ENCODE measurements at places on chromosomes 12 and 14.

GRCh38 chr12:24894879-24895278 is 54.0 kb downstream of the BCAT1 start:
- DNase-seq, result no peak

- DNase-seq, result peak; percentile 71
These were observed 128.3 kb upstream of the FGD4 start for GRCh38 chr12:32270818-32271710.

- no peak for DNase-seq
These were observed 4.7 kb upstream of the TC2N start for GRCh38 chr14:91872011-91872501.

DNA sequence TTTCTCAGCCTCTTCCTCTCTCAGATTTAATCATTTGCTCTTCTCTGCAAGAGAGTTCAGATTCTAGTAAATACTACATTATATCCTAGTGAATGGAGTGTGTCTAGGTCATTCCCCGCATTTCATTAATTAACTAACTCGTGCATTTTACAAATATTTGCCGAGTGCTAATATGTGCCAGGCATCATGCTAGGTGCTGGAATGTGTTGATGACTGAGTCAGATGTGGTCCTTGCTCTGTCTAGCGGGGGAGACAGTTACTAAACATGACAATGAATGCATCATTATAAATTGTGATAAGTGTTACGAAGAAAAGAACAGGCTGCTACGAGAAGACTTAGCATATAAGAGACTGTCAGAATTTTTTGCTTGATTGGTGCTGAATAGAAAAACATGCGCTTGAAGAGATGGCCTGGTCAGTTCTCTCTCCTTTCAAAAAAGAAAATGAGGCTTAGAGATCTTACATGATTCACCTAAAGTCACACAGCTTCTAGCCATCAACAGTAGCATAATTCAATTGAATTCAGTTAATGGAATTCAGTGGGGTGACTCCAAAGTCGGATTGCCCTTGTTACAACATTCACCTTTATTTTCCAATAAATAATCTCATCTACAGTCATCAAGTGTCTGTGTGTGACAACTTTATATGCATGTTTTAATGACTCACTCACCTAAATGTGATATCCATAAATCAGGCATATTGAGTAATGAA is 48.7 kb upstream of the MAX start:
- DNase-seq, result no peak

DNA sequence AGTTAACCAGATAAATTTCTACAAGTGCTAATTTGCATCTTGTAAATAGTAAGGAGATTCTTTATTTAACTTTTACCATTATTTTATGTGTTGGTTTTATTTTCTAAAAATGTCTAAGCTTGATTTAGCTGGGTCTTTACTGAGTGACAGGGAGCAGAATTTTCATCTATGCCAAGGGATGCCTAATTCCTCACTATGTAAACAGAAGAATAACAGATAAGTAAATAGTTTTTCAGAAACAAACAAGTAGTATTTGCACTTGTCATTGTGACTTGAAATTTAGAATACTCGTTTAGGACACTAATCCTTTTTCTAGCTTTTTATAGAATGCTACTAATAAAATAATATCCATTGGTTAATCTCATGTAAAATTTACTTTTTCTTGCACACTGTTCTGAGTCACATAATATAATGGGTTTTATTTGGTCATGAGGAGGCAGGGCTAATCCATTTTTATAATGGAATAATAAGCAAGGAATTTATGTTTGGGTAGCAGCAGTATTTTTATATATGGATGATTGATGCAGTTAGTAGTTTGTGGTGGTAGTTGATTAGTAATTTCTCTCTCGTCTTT is 746.5 kb downstream of the SLC6A15 start:
- no peak for DNase-seq

- DNase-seq, result no peak
These were observed 75.7 kb upstream of the NEDD1 start for GRCh38 chr12:96831346-96831745.

GRCh38 chr12:80101126-80101525 is 1.8 kb downstream of the OTOGL start:
- DNase-seq, result no peak

DNA sequence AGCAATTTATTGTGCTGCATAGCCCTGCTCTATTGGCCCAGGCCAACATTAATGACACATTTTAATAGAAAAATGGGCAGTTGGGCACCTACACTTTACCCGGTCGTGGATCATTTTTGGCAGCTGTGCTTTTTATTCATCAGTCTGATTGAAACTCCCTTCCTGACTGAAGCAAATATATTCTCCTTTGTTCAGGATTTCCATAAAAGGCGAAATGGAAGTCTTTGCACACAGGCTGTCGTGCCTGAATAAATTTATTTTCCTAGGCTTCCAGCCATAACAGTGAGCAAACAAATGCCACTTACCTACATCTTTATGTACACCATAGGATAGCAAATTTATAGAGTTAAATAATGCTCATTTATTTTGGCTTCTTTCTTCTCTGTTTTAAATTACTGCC is 480.7 kb upstream of the DCN start:
- no peak for DNase-seq

GRCh38 chr14:102507081-102507856 is 2.3 kb downstream of the ANKRD9 start:
- no peak for DNase-seq

DNA sequence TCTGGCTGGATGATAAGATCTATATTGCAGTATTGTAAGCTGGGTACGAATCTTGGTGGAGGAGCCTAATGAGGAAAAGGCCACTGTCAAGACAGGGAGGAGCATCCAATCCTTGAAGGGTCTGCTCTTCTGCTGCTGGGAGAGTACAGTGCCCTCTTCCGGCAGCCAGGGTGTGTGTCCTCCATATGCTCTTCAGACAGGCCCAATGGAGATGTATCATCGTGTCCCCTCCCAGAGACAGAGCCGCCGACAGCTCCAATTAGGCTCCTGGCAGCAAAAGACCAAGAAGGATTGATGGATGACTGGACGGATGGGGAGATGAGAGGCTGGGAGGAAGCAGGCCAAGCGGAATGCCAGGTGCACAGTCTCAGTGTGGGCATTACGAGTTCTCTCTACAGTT is 51.6 kb upstream of the PIWIL1 start:
- DNase-seq, result no peak

DNA sequence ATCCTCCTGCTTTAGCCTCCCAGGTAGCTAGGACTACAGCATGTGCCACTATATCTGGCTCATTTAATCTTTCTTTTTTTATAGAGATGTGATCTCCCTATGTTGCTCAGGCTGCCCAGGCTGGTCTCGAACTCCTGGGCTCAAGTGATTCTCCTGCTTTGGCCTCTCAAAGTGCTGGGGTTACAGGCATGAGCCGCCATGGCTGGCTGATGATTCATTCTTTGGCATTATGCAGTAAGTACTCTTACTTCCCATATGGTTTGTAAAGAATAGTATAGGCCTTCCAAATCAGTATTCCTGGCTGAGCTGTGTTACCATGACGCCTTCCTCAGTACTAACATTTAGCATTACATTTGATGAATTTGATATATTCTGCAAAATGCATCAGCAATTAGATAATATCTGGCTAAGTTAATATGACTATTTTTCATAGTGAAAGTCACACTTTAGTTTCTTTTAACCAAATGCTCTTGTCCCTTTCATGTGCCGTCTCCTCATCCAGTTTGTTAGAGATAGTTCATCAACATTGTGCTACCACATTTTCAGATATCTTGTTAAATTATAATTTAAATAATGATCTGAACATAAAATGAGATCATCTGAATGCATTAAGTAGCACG is 3.2 kb upstream of the MIA2 start:
- no peak for DNase-seq
